ENCODE measurements at places on chromosomes 2 and 18.

DNA sequence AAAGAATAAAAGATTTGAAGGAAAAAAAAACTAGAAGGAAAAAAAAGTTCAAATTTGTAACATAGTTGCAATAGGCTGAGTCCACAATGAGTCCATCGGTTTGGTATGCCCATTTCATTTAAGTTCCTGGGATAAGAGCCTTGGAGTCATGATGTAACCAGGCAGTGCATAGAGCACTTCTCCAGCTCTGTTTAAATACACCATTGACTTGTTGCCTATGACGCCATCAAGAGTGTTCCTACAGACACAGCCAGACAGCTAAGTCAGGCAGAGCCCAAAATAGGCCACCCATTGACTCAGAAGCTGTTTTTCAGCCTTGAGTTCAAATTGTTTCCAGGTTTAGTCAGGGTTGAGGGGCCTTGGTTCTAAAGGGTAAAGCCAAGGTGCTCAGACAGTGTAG is 44.9 kb downstream of the SOCS6 start:
- H3K4me3 ChIP-seq, result no peak overlapping the region
- DNase-seq, result peak; percentile 99
- H3K4me1 ChIP-seq, result peaks cover 26% of the 10 kb centered on the region
- H3K27ac ChIP-seq, result peak overlapping the region; percentile 80

DNA sequence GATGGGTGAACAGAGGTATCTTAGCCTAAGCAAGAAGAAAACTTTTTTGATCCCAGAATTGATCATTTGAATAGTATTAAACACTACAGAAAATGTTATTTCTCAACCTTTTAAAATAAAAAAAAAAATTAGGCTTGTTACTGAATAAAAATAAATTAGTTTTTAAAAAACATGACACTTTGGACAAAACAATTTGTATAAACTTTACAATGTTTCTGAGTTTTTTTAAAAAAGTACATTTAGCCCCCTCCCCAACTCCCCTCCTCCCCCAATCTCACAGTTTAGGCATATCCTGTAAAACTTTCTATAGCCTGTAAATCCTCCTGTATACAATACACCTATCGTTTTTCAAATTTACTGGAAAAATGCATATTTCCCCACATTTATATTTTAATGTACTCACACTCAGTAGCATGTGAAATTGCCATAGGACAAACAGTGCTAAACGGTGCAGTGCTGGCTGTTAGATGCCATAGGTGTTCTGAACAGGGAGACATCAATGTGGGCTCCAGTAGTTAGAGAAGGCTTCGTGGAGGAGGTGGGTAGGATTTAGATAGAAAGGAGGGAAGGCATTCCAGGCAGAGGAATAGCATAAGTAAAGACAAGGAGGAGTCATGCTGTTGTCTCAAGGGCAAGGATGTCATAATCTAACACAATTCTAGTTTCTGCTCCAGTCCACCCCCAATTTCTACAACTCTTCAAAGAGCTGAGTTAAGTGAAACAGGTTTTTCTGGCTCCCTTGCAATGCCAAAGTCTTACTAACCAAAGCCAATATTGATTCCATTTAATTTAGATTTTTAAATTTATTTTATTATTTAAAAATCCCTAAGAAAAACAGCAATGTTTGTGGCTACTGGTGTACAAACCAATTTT is 50.9 kb downstream of the SP3 start:
- peaks cover 31% of the 10 kb centered on the region for H3K36me3 ChIP-seq
- no peak overlapping the region for H3K4me3 ChIP-seq
- H3K4me1 ChIP-seq, result no peaks in the 10 kb centered on the region
- no peaks in the 10 kb centered on the region for H3K27me3 ChIP-seq

GRCh38 chr2:84846041-84846663 is 34.7 kb downstream of the TRABD2A start:
- peak; percentile 69 for DNase-seq
- no peaks in the 10 kb centered on the region for H3K36me3 ChIP-seq
- no peak overlapping the region for H3K27ac ChIP-seq
- H3K27me3 ChIP-seq, result peaks cover 3% of the 10 kb centered on the region

- no peaks in the 10 kb centered on the region for H3K4me1 ChIP-seq
- no peak overlapping the region for H3K27ac ChIP-seq
- no peak overlapping the region for H3K4me3 ChIP-seq
- H3K36me3 ChIP-seq, result no peaks in the 10 kb centered on the region
Observed at GRCh38 chr2:171149171-171149938, 11.3 kb downstream of the TLK1 start.

GRCh38 chr2:211159972-211160371 is 603.6 kb downstream of the CPS1 start:
- peaks cover 3% of the 10 kb centered on the region for H3K4me1 ChIP-seq
- H3K36me3 ChIP-seq, result no peaks in the 10 kb centered on the region
- H3K27ac ChIP-seq, result no peak overlapping the region
- H3K27me3 ChIP-seq, result no peaks in the 10 kb centered on the region
- DNase-seq, result no peak

DNA sequence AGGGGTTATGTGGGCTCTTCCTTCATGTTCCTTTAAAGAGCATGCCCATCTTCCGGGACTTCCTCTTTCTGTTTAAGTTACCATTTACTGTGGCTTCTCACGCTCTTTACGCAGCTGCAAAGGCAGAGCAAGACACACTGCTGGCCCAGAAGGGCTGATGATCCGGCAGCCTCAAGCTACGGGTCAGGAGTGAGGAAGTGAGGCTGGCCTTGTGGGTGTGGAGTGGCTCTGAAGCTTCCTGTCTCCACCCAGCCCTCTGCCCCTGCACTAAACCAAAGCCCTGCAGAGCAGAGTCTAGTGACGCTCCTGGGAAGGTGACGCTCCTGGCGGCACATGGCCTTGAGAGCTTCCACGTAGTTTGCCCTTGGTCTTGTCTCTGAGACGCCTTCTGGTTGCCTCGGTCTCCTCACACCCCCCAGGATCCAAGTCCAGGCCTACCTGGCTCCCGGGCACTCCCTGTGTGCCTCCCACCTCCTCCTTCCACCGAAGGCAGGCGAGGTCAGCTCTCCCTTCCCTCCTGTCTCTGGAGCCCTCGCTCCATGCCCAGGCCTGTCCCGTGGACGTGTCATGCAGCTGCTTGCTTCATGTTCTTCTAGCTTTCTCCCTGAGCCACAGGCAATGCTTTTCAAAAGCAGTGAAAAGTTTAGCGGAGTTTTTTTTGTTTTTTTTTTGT is 50.3 kb downstream of the ARL4C start:
- no peaks in the 10 kb centered on the region for H3K27me3 ChIP-seq
- no peak for DNase-seq
- H3K27ac ChIP-seq, result peak overlapping the region; percentile 99
- H3K36me3 ChIP-seq, result no peaks in the 10 kb centered on the region

- H3K4me3 ChIP-seq, result no peak overlapping the region
- no peak overlapping the region for H3K27ac ChIP-seq
- peaks cover 5% of the 10 kb centered on the region for H3K36me3 ChIP-seq
- no peak for DNase-seq
- no peaks in the 10 kb centered on the region for H3K27me3 ChIP-seq
Observed at GRCh38 chr2:27400348-27401135, 8.8 kb downstream of the PPM1G start.

DNA sequence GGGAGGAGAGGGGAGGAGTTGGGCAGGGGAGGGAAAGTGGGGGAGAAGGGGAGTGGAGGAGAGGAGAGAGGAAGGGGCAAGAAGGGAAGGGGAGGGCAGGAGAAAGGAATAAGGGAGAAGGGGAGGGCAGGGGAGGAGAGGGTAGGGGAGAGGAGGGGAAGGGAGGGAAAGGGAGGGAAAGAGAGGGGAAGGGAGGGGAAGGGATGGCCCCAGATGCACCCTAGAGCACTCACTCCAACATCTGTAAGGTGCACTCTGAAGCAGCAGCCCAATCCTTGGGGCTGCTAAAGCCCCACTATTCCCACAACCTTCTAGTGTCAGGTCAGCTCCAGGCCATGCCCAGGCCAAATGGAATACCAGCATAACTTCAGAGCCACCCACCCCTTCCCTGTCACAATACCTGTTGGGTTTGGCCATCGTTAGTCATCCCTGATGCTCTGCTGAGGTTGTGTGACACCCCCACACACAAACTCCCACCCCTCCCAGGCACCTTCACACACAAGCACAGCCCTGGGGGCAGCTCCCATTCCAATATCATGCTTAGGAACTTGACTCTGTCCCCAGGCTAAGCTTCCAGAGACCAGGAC is 55.7 kb upstream of the PKDCC start:
- no peak for DNase-seq
- no peaks in the 10 kb centered on the region for H3K36me3 ChIP-seq
- H3K27ac ChIP-seq, result no peak overlapping the region
- no peaks in the 10 kb centered on the region for H3K27me3 ChIP-seq
- no peak overlapping the region for H3K4me3 ChIP-seq

GRCh38 chr18:74579496-74580065 is 18.1 kb upstream of the ZNF407 start:
- no peak overlapping the region for H3K4me3 ChIP-seq
- H3K36me3 ChIP-seq, result no peaks in the 10 kb centered on the region
- DNase-seq, result no peak
- H3K27me3 ChIP-seq, result peaks cover 4% of the 10 kb centered on the region

- no peaks in the 10 kb centered on the region for H3K4me1 ChIP-seq
- H3K4me3 ChIP-seq, result no peak overlapping the region
- H3K27me3 ChIP-seq, result no peaks in the 10 kb centered on the region
Observed at GRCh38 chr2:209547726-209548125, 123.9 kb downstream of the MAP2 start.

- no peaks in the 10 kb centered on the region for H3K27me3 ChIP-seq
- H3K4me1 ChIP-seq, result peaks cover 26% of the 10 kb centered on the region
- DNase-seq, result no peak
- H3K27ac ChIP-seq, result no peak overlapping the region
- H3K36me3 ChIP-seq, result no peaks in the 10 kb centered on the region
- H3K4me3 ChIP-seq, result no peak overlapping the region
Observed at GRCh38 chr2:128319631-128320191, 1.0 kb upstream of the HS6ST1 start.

GRCh38 chr2:216775043-216775453 is 79.7 kb upstream of the IGFBP5 start:
- H3K4me1 ChIP-seq, result peaks cover 29% of the 10 kb centered on the region
- peak overlapping the region; percentile 29 for H3K4me3 ChIP-seq
- DNase-seq, result peak; percentile 99
- peak overlapping the region; percentile 98 for H3K27ac ChIP-seq
- H3K36me3 ChIP-seq, result no peaks in the 10 kb centered on the region

- H3K36me3 ChIP-seq, result no peaks in the 10 kb centered on the region
- H3K27me3 ChIP-seq, result no peaks in the 10 kb centered on the region
- DNase-seq, result no peak
- no peak overlapping the region for H3K4me3 ChIP-seq
Observed at GRCh38 chr18:4987452-4988405, 209.3 kb downstream of the AKAIN1 start.

DNA sequence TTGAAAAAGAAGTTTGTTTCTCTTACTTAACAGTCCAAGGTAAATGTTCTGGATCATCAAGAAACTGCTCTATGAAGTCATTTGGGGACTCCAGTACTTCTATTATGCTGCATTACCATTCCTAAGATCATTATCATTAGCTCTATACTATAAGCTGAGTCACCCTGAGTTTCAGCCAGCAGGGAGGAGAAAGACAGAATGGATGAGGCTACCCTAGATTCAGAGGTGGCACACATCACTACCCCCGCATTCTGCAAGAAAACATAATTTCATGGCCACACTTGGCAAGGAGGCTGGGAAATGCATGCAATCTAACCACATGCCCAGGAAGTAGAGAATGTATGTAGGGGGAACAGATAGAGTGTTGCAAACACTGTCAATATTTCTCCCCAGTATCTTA is 16.6 kb upstream of the LNPK start:
- H3K4me1 ChIP-seq, result no peaks in the 10 kb centered on the region
- no peak overlapping the region for H3K4me3 ChIP-seq
- H3K27ac ChIP-seq, result no peak overlapping the region
- DNase-seq, result no peak
- no peaks in the 10 kb centered on the region for H3K27me3 ChIP-seq

DNA sequence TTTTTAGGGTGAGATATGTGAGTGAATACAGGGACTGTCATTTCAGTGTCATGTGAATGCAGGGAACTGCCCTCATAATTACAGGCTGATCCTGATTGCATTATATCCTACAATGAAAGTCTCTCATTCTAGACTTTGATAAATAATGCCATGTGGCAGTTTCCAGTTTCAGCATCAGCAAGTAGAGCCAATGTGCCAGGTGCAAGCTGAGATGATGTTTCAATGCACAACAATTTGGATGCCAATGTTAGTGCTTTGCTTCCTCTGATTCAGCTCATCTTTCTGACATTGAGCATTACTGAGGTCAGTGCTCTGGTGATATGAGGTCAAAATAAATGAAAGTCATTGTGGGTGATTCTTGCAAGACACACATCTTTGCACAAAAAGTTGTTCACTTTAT is 63.7 kb upstream of the TFPI start:
- no peaks in the 10 kb centered on the region for H3K27me3 ChIP-seq
- no peaks in the 10 kb centered on the region for H3K4me1 ChIP-seq
- no peak overlapping the region for H3K4me3 ChIP-seq
- H3K27ac ChIP-seq, result no peak overlapping the region

DNA sequence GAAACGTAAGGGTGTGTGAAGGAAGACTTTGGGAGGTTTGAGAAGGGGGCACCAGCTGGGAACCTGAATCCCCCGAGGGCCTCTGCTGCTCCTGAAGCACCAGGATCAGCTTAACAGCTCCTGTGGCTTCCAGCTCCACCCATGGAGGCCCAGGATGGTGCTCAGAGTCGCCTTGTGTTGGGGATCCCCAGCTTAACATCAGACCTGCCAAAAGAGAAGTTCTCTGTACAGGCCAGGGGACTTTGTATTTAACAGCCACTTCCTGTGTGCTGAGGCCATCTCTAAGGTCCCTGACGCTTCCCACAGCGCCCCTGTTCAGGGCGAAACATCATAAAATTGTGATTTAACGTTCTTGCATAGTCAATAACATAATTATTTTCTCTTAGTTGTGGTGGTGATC is 77.5 kb downstream of the NCK2 start:
- no peaks in the 10 kb centered on the region for H3K27me3 ChIP-seq
- no peaks in the 10 kb centered on the region for H3K4me1 ChIP-seq
- no peak overlapping the region for H3K4me3 ChIP-seq
- DNase-seq, result no peak
- no peak overlapping the region for H3K27ac ChIP-seq

- no peak overlapping the region for H3K27ac ChIP-seq
- H3K4me1 ChIP-seq, result no peaks in the 10 kb centered on the region
- no peak overlapping the region for H3K4me3 ChIP-seq
- H3K27me3 ChIP-seq, result peaks cover 19% of the 10 kb centered on the region
- no peaks in the 10 kb centered on the region for H3K36me3 ChIP-seq
Observed at GRCh38 chr2:235141411-235142128, 189.8 kb downstream of the SH3BP4 start.

- no peak overlapping the region for H3K27ac ChIP-seq
- H3K27me3 ChIP-seq, result no peaks in the 10 kb centered on the region
- no peak overlapping the region for H3K4me3 ChIP-seq
- no peaks in the 10 kb centered on the region for H3K36me3 ChIP-seq
- no peaks in the 10 kb centered on the region for H3K4me1 ChIP-seq
- DNase-seq, result no peak
Observed at GRCh38 chr2:138985881-138986280, 205.7 kb upstream of the NXPH2 start.

GRCh38 chr2:149409506-149409905 is 79.1 kb downstream of the LYPD6 start:
- H3K4me1 ChIP-seq, result no peaks in the 10 kb centered on the region
- H3K27ac ChIP-seq, result no peak overlapping the region
- H3K4me3 ChIP-seq, result no peak overlapping the region
- no peak for DNase-seq

- H3K4me1 ChIP-seq, result no peaks in the 10 kb centered on the region
- H3K4me3 ChIP-seq, result no peak overlapping the region
- H3K27ac ChIP-seq, result no peak overlapping the region
- no peaks in the 10 kb centered on the region for H3K36me3 ChIP-seq
- H3K27me3 ChIP-seq, result no peaks in the 10 kb centered on the region
Observed at GRCh38 chr2:236259371-236259770, 4.8 kb downstream of the ASB18 start.

Measured in astrocyte (in vitro differentiated cells and primary cell).